IPS-NIHi11 (cell line): ENCODE measurements at places on chromosomes 11 and 22.

- DNase-seq = no peak
Observed at GRCh38 chr22:37420686-37421467, 6.4 kb downstream of the ELFN2 start.

DNA sequence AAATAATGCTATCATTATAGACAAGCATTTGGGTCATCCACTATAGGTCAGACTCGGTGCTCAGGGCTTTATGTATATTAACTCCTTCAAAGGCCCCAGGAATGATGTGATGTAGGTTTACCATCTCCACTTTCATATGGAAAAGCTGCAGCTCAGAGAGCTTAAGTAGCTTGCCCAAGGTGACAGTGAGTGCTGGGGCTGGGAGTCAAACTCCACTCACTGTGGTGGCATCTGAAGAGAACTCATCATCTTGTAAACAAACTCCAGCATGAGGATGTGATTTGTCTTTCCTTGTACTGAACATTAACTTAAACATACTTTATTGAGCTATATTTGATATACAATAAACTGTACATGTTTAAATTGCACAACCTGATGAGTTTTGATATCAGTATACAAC, 25.4 kb downstream of the TENM4 start:
- no peak for DNase-seq

DNA sequence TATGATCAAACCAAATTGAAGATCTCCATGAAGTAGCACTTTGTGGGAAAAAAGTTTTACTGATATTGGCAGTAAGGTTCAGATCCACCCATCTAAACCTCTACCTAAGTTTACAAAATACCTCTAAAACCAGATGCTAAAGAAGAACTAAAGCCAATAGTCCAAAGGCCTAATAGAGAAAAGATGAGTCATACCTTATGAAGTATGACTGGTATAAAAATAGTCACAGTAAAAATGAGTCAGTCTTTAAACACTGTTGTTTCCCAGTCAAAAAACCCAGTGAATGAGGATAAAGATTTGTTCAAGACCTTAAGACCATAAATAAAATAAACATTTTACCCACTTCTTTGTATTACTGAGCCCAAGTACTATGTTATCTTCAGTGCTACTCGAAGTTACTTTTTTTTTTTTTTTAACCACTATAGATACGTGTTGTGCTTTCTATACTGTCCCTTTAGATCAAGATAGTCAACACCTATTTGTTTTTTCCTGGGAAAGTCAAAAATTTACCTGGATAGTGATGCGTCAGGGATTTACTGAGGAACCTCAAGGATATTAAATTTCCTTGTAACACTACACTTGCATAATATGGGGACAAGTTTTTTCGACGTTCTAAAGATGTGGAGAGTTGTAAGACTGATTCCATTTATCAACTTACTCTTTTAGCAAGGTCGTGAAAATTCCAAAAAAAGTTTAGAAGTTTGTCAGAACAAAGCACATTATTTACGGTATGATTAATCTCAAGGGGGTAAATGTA, 87.3 kb downstream of the CCDC73 start:
- no peak for DNase-seq

GRCh38 chr11:61118004-61118403, 15.7 kb downstream of the CD5 start:
- no peak for DNase-seq

- DNase-seq = peak; percentile 7
Observed at GRCh38 chr11:1881442-1882264, 10.0 kb downstream of the PRR33 start.

GRCh38 chr22:33024626-33025025, 33.6 kb downstream of the SYN3 start:
- DNase-seq = no peak

- DNase-seq = no peak
Observed at GRCh38 chr11:27648840-27649239, 51.4 kb downstream of the BDNF start.

GRCh38 chr11:73018856-73019255, 123.3 kb downstream of the FCHSD2 start:
- no peak for DNase-seq

GRCh38 chr11:103450241-103450640, 341.0 kb downstream of the DYNC2H1 start:
- no peak for DNase-seq

DNA sequence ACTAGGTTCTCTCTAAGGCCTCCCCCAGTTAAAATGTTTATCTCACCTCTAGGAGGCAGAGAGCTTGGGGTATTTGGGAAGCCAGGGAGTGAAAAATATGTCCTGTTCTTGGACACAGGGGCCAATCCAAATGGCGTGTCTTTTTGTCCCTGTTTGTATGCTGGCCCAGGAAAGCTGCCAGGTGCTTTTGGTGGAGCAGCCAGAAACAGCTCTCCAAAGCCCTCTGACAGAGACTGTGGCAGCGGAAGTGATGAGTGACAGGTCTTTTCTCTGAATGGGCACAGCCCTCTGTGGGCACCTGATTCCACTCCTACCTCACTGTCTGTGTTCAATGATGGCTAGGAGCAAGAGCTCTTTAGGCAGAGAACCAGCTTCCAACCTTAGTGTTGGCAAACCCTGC, 106.4 kb upstream of the KIRREL3 start:
- no peak for DNase-seq

DNA sequence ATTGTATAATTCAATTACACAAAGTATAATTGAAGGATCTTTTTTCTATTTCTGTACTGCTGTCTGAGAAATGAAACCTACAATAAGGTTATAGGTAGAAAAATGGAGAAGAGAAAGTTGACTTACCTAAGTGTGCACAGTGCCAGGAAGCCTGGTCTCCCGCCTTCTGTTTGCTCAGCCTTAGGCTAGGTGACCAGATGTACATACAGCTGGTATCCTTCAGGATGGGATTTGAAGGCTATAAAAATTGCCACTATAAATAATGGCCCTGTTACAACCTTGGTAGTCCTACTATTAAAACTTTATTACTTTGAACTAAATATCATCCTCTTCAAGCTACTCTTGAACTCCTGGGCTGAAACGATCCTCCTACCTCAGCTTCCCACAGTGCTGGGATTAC, 19.7 kb downstream of the OR51E2 start:
- DNase-seq = no peak

DNA sequence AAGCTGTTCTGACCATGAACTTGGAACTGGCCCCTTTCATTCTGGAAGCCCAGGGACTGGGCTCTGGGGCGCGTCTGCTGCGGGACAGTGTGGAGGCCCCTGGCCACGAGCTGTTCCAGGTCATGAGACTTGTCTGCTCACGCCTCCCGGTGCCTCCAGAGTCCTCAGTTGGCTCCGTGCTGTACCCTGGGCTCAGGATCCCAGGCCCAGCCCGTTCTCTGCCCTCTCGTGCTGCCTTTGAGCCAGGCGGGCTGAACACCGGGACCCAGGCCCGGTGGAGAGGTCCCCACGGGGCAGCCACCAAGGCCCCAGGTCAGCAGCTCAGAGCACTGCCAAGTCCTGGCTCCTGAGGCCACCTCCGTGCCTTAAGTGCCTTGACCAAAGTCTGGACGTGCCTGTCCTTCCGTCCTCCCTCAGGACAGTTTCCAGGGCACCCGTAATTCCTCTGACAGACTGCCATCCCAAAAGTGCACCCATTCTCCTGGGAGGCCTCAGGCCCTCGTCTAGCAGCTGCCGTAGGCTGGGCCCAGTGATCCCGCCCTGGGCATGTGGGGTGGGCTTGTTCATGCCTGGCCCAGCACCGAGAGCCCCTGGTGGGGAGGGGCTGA, 36.3 kb upstream of the PPARA start:
- DNase-seq = no peak

DNA sequence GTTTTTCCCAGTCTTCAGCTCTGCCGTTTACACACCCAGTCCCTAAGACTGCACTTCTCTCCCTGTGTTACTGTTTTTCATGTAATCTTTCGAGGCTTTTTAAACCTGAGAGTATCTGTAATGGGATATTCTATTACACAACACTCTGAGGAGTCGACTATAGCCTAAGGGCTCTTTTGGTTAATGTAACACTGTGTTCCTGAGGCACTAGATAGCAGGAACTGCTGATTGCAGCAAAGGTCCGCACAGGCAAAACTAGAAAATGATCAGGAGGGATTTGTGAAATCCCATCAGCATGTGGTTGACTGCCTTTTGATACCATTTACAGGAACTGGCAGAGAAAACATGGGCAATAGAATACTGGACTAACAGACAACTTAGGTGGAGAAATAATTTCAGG, 512.3 kb upstream of the RAG2 start:
- no peak for DNase-seq

- DNase-seq = no peak
Observed at GRCh38 chr22:47673557-47673956, 911.1 kb downstream of the TBC1D22A start.

- DNase-seq = peak; percentile 75
Observed at GRCh38 chr11:70270877-70271648, 573 bp downstream of the PPFIA1 start.
